ENCODE measurements at places on chromosomes 13 and 19.

DNA sequence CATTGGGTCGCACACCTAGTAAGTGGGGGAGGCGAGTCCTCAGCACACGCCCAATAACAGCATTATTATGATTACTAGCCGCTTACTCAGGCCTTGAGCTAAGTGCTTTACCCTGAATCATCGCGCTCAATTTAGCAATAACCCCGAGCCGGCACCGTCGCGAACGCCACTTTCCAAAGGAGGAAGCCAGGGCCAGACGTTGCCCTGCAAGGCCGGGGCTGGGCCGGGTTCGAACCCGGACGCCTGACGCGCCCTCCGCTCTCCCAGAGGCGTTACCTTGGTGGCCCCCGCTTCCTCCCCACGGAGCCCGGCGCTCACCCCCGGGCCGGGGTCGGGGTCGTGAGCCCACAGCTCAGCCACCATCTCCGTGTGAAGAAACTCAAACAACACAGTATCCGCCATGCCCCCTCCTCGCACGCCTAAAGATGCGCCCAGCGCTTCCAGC is at the start of gene TRAPPC6A:
TRAPPC6A (minus strand) TSS at position 421 of the 445 bp plus-strand sequence; CDS start at position 402, 19 bp downstream.
- DNase-seq: no peak

DNA sequence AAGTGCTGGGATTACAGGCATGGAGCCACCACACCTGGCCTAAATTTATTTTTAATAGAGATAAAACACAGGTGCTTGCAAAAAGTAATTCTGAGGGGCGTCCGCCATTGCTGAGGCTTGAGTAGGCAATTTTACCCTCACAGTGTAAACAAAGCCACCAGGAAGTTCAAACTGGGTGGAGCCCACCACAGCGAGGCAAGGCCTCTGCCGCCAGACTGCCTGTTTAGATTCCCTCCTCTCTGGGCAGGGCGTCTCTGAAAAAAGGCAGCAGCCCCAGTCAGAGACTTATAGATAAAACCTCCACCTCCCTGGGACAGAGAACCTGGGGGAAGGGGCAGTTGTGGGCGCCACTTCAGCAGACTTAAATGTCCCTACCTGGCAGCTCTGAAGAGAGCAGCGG is 50.7 kb downstream of the B3GLCT start:
- DNase-seq: no peak

DNA sequence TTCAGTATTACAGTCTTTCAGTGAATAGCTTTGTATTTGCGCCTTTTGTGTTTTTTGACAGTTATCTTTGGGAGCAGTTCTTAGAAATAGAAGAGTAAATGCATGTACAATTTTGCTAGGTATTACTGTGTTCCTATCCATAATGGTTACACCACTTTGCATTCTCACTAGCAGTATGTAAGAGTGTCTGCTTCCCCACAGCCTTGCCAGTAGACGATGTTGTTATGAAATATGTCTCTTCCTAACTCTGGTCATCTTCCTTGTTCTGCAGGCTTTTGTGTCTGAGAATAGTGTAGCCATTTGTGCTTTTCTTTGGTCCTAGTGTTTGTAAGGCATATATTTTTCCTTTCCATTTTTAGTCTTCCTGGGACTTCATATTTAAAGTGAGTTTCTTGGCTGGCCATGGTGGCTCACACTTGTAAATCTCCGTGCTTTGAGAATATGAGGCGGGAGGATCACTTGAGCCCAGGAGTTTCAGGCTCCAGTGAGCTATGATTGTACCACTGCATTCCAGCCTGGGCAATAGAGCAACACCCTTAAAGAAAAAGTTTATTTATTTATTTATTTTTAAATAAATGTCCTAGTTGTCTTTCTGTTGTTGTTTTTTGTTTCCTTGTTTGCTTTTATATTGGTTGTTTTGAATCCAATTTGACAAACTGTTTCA is 140.3 kb downstream of the PDS5B start:
- DNase-seq: no peak

DNA sequence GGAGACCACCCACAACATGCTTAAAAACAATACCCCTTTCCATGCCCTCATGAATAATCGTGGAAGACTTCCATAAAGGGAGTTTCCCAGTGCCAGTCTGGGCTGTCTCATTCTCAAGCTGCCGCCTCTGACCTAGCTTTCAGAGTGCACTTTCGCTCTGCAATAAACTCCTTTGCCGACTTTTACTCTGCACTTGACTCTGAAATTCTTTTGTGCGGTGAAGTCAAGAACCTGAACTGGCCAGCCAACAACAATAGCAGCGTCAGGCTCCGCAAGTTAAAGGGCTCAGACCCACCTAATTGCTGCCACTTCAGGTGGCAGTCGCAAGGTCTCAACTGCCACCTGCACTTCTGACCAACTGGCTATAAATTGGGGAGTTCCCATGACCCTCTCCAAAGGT is 10.3 kb upstream of the LEUTX start:
- no peak for DNase-seq

- DNase-seq: no peak
Observed at GRCh38 chr13:23956106-23956505, 58.8 kb upstream of the C1QTNF9B start.

DNA sequence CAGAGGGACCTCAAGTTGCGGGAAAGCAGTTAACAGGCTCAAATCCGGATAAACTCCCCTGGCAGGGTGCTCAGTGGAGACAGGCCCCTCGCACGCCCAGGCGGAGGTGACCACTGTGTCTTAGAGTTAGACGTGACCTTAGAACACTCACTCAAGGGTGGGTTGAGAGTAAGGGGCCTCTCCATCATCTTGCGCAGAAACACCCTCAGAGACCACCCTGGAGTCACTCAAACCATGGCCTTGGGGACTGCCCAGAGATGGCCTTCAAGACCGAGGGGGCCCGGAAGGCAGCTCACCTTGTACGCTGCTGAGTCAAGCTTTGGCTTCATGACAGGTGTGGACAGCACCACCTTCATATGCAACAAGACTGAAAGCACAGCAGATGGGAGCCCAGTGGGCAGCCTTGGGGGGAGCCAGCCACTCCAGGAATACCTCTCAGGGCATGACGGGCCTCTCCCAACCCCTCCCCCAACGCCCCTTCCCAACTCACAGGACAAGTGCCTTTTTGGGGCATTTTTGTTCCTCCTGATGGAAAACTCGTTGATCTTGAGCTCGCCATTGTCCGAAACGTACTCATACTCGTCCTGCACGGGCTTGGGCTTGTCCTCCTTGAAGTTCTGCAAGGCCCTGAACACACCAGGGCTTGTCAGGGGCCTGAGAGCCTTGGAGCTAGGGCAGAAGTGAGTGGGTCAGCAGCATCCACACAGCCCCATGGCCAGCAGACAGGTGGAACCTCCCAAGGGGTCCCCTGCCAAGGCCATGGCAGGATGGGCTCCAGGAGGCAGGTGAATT is 229.2 kb downstream of the TUBA3C start:
- no peak for DNase-seq

GRCh38 chr13:107964395-107964794 is 250.9 kb downstream of the LIG4 start:
- DNase-seq: no peak

DNA sequence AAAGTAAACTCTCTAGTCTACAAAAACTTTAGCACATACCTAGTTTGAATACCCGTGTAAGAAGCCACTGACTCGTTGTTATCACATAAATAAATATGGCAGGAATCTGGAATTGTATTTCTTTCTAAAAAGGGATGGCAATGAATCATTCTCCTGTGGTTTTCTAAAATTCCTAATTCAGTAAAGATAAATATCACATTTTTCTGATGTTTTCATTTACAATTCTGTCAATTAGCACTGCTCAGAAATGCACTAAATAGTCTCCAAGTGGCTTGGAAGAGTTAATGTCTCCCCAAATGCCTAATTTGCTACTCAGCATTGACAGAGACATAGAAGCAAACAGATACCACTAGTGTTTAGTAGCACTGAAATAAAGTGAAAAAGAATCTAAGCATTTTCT is 547.7 kb upstream of the SLITRK1 start:
- DNase-seq: no peak

GRCh38 chr13:27005556-27005955 is 166.1 kb downstream of the USP12 start:
- no peak for DNase-seq

DNA sequence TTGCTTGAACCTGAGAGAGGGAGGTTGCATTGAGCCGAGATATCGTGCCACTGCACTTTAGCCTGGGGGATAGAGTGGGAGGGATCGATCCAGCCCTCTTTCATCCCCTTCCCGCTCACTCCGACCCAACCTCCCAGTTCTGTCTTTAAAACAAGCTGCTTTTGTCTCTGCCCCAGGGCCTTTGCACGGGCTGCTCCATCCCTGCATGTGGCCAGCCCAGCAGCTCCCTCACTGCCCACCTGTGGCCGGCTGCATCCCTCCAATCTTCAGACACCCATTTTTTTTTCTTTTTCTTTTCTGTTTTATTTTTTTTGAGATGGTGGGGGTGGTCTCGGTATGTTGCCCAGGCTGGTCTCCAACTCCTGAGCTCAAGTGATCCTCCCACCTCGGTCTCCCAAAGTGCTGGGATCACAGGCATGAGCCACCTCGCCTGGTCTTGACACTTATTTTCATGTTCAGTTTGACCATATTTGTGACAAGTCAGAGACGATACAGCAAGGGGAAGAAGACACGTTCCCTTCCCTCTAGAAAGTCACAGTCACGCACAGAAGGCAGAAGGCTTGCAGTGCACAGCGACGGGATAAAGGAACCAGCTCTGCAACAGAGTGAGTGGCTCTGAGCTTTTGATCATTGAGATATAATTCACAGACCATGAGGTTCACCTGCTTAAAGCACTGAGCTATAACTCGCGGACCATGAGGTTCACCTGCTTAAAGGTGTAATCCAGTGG is 31.8 kb downstream of the EFNA2 start:
- DNase-seq: no peak

GRCh38 chr19:49431330-49431749 is 6.2 kb downstream of the GFY start:
- no peak for DNase-seq

DNA sequence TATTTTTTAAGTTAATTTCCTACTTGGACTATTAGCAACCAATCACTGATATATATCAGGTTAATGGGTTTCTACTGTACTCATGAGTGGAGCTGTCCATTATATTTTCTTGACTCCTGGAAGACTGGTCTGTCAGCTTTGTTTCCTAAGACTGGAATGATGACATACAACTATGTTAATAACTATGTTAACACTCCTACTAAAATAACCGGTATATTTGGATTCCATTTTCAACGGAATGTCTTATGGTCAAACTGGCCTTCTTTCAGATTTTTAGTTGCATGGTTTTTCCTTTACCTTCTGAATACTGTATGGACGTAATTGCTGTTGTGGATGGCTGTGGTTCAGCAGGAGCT is 45.8 kb upstream of the GPI start:
- DNase-seq: no peak

GRCh38 chr19:12333162-12334159 is at the start of gene ZNF563:
Gene ZNF563 (minus strand): TSS chr19:12333633. CDS start chr19:12333482, 151 bp downstream.
- peak; percentile 27 for DNase-seq

GRCh38 chr13:89554801-89555200 is 1792.7 kb upstream of the MIR17HG start:
- DNase-seq: no peak

GRCh38 chr13:63149375-63149774 is 1733.7 kb upstream of the PCDH20 start:
- no peak for DNase-seq

DNA sequence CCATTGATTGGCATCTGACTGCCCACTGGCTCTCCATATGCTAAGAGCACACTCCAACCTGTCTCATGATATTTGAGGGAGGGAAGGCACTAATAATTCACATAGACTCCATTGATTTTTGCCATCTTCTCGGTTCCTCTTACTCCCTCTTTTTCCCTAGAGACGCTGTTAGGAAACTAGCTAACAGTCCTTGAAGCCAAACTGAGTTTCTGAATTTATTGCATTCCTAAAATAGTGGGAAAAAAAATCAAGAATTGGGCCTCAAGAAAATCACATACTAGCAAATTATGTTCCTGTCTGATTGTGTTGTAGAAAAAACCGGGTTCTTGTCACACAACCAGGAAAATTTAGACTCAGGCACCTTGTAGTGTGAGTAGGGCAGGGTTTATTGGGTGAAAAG is 86.4 kb upstream of the SLC7A1 start:
- no peak for DNase-seq

DNA sequence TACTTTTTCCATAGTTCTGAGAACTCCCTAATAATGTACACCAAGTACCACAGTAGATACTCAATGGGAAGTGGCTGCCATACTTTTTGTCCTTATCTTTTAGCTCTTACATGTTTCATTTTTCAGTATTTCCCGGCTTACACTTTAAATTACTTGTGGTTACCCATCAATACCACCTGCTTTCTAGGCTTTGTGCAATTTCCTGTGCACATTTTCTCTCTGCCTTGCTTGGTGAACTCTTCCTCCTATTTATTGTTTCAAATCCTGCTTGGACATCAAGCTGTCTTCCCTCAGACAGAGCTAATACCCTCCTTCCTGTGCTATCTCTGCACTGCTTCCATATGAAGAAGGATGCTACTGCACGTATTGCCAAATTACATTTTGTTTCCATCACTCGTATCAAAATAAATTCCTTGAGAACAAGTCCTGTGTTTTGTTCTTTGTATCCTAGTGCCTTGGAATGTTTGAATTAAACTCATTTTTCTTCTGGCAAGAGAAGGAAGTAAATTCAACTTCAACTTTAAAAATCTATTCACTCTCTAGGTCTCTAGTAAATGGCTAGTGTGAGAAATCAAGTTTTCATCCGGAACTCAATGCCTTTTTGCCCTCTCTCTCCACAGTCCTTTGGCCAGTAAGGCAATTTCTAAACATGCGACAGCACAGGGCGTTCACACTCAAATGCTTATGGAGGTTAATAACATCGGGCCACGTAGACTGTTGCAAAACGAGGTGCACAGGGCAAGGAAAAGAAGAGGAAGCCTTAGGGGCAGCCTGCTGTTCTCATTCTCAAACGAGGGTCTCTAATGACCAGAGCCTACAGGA is 5.6 kb downstream of the ZAR1L start:
- DNase-seq: no peak

DNA sequence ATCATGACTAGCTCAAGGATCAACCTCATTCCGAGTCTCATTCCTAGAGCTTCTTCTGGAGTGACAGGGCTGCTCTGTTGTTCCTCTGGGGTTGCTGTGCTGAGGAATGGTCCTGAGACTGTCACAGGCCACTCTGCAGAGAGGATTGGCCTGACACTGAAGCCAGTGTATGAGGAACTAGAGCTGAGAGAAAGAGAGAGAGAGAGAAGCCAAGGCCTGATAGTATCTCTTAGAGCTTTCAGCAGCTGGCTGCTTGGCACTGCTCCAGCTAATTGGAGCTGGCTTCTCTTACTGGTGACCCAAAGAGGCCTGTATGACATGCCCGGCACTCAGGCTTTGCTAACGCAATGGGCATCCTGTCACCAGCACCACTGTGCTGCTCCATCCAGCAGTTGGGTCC is 73.4 kb upstream of the FLT1 start:
- DNase-seq: no peak

GRCh38 chr13:26985285-26985878 is 186.2 kb downstream of the USP12 start:
- DNase-seq: peak; percentile 60

GRCh38 chr13:103349211-103349980 is 283.2 kb upstream of the SLC10A2 start:
- DNase-seq: no peak

DNA sequence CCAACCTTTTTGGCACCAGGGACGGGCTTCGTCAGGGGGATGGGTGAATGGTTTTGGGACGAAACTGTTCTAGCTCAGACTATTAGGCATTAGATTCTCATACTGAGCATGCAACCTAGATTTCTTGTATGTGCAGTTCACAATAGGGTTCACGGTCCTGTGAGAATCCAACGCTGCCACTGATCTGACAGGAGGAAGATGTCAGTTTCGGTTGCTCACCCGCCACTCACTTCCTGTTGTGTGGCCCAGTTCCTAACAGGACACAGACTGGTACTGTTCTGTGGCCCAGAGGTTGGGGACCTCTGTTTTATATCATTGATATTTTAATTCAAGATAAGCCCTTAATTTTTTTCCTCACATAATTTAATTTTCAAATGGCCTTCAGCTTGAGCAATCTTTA is 26.7 kb upstream of the TDRD3 start:
- DNase-seq: no peak

GRCh38 chr13:54627646-54628372 is 1599.2 kb downstream of the OLFM4 start:
- DNase-seq: no peak
